Activated CD8-positive, alpha-beta memory T cell treated with anti-CD3 and anti-CD28 coated beads, Interleukin-2, amount 50 U/mL, for 4 hours (primary cell): ENCODE measurements at places on chromosomes 12 and 14.

DNA sequence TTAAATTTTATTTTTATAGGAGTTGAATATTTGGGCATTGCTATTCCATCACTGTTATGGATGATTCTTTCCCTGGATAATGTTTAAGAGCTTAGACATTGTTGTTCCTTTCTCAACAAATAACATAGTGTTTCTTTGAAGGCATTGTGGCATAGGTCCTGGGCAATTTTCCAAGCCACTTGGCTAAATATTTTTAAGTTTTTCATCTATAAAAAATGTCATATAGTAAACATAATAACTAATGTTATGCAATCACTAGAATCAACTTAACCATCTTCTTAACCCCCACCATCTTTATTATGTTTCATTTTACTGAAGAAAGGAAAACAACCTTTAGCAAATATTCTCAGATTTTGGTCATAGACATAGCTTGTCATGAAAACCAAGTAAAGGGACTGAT is 600.6 kb upstream of the LMO3 start:
- no peak for DNase-seq

DNA sequence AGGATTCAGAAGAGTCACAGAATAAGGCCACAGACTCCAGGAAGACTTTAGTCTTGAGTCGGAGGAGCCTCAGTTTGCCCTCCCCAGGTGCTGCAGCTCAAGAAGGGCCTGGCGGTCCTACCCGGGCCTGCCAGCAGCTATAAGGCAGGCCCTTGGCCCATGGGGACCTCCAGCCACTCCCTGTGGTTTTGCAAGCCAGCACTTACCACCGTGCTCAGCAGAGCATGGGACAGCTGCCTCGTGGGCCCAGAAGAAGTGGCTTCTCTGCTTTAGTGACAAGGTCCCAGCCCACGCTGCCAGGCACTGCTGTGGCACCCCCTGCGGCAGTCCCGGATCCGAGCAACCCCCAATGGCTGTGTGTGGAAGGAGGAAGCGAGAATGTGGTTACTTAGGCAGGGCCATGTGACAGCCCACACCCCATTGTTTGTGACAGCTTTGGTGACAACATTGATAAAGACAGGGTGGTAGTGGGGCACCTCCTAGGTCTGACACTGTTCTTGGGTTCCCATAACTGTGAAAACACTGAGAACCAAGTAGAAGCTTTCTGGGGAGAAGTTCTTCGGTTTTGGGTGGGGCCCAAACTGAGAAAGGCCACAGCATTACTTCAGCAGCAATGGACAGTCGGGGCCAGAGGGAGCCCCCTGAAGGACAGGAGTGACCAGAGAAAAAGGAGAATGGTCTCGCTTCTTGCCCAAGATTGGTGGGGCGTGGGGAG is at the start of gene SELPLG:
TSS of gene SELPLG (minus strand) at position 361 of the 715 bp plus-strand sequence. CDS start 9,587 bp downstream, outside the sequence.
- peak; percentile 84 for DNase-seq

GRCh38 chr12:2292560-2292959 is 239.8 kb downstream of the CACNA1C start:
- DNase-seq, result no peak

- no peak for DNase-seq
These were observed 54.3 kb downstream of the NINJ2 start for GRCh38 chr12:608921-609320.

DNA sequence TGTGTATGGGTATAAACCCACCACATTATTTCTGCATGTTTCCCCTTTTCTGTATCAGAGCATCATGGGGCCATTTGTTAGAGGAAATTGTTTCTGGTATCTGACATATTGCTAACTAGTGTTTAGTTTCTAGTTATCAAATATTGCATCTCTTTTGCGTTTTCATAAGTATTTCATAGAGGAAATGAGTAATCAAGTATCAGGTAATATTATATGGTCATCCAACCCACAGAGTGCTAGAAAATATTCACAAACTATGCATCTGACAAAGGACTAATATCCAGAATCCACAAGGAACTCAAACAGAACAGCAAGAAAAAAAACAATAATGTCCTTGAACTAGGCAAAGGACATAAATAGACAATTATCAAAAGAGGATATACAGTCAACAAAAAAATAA is 258.9 kb upstream of the LRIG3 start:
- no peak for DNase-seq

- no peak for DNase-seq
These were observed 36.0 kb upstream of the GLIPR1 start for GRCh38 chr12:75444429-75445136.

GRCh38 chr12:54932691-54933090 is 51.9 kb downstream of the TESPA1 start:
- DNase-seq, result no peak

DNA sequence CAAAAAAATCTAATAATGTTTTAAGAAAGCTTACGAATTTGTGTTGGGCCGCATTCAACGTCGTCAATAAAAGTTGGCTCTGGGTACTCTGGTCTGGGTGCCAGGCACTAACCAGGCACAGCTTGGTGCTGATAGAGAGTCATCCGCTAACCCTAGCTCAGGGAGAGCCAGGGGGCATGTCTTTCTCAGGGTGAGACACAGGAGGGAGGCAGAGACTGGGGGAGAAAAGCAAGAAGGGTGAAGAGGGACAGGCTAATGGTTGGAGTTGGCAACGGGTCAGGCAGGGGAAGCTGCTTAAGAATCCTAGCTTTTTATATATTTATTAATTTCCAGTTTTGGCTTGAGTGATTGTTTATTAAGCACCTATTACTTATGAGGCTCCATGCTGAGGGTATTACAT is 105.0 kb downstream of the CMKLR1 start:
- no peak for DNase-seq

- DNase-seq, result no peak
These were observed 12.3 kb upstream of the DLK1 start for GRCh38 chr14:100714258-100714892.

DNA sequence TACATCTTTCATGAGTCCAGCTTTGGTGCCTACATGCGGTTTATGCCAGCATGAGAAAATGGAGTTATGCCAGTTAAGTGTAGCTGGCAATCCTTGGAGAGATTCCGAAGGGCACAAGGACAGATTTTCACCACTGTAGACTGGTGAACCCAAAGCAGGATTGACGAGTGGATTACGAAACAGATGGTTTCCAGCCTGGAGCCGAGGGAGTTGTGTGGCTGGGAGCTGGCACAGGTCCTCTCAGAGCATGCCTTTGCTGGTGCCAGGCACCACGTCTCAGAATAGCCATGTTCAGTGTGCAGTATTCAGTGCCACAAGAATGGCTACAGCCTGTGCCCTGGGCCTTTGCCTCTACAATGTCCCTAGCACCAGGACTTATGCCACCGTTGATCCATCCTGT is 13.2 kb downstream of the KCNH3 start:
- no peak for DNase-seq

GRCh38 chr12:47343684-47344567 is 264.2 kb upstream of the AMIGO2 start:
- no peak for DNase-seq

DNA sequence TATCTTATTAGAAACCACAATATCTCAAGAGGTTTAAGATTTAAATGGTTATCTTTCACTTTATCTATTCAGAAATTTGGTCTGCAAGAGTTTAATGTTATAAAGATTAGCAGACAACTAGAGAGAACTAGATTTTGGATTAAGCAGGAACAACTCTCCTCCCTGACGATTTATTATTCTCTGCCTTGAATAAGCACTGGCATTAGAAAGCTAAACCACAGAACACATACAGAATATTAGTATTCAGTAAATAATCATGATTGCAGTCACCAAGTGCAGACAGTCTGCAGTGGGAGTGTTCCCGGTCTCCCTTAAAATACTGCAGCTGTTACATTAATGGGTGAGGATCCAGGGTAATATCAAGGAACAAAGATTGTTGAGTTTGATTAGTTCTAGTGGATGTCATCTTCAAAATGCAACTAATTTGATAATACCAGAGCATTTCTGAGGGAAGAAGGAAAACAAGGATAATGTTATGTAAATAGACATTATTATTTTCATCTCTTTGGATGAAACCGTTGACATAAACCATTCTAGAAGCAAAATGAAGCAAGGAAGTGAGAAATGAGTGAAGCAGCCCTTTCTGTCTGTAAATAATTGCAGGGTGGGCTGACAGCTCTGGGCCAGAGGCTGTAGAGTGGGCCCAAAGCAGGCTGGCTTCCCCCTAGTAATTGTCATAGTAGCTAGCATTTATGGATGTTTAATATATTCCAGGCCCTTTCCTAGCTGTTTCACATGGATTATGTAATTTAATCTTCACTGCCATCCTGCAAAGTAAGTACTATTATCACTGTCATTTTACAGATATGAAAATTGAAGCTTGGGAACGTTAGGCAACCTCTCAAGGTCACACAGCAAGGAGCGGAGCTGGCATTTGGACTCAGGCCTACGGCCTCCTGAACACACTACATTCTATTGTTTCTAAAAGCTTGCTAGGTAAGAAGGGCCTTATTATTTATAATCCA is 79.4 kb downstream of the DYRK2 start:
- DNase-seq, result no peak

- no peak for DNase-seq
These were observed 169.8 kb downstream of the CAPZA3 start for GRCh38 chr12:18907728-18908127.

DNA sequence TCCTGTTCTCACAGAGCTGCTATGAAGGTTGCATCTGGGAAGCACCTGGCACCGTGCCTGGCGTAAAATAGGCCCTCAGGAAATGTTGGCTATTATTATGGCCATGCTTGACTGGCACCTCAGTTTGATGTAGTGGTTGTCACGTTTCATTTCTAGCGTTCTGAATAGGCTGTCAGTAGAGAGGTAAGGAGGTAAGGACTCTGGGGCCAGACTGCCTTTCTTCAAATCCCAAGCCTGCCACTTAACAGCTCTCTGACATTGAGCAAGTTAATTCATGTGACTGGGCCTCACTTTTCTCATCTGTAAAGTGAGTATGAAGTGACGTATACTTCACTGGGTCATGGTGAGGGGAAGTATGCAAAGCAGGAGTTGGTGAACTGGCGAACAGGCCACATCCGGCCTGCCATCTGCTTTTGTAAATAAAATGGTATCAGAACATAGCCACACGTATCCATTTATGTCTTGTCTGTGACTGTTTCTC is 196.2 kb downstream of the CACNA1C start:
- DNase-seq, result no peak
